ENCODE measurements at places on chromosomes 4 and X.

GRCh38 chr4:79241846-79242245 is 84.0 kb downstream of the NAA11 start:
- DNase-seq: peak; percentile 61

GRCh38 chr4:83259586-83259985 is 25.0 kb downstream of the COQ2 start:
- DNase-seq: no peak

DNA sequence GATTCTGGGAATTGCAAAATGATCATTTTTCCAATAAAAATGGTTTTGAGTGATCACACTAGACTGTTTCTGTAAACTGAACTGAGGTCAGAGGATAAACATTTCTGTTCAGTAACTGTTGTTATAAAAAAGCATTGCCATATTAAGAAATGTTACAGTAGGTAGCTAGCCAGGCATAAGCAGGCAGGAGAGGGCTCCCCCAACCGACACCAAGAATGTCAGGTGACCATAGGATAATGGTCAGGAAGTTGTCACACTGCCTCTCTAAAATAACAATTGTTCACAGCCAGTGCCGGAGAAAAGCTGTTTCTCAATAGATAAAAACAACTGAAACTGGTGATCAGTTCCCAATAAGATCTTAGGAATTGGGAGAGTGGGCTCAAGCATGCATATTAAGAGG is 306.2 kb upstream of the SLIT2 start:
- DNase-seq: no peak

- DNase-seq: peak; percentile 50
Observed at GRCh38 chrX:30530606-30531005, 47.0 kb downstream of the TASL start.

DNA sequence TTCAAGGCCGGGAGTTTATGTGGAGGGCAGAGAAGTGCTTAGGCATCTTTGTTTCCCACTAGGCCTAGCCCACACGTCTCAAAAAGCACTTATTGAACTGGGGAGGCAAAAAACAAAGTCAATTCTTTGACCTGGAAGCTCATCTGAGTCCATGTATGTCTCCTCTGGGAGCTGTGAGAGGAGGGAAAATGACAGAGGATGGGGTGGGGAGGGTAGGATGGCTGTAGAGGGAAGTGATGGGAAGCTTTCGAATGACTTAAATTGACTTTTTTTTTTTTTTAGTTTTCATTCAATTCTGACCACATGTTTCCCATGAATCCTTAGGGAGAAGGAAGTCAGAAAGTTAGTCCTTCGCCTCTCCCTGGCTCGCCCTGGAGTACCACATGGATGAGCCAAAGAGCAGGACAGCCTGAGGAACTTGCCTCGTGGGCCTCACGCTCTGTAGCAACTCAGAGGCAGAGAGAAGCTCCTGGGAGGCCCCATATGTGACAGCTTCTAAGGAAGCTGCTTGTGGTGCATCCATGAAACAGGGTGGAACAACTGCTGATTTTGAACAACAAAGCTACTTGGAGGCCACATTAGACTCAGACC is 45.0 kb downstream of the NHSL2 start:
- DNase-seq: no peak

- no peak for DNase-seq
Observed at GRCh38 chr4:111501946-111502345, 643.3 kb upstream of the FAM241A start.

DNA sequence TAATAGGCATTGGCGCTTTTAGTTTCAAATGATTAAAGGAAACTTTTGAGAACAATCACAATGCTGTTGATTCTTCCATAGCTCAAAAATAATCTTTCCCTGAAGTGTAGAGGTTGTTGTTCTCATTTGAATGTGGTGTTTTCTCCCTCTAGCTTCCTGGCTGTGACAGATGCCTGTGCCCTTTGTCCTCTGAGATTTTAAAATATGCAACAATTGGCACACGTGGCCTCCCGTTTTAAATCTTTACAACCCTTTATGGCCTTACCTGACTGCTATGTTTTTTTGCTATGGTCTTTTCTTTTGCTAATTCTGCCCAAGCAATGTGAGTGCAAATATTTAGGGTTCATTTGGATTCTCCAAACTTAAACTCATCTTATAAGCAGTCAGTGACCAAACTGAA is 22.9 kb upstream of the CASK start:
- DNase-seq: no peak

GRCh38 chr4:92497141-92497540 is 193.4 kb downstream of the GRID2 start:
- DNase-seq: no peak

GRCh38 chr4:140753329-140753728 is 2.9 kb downstream of the TBC1D9 start:
- DNase-seq: no peak

DNA sequence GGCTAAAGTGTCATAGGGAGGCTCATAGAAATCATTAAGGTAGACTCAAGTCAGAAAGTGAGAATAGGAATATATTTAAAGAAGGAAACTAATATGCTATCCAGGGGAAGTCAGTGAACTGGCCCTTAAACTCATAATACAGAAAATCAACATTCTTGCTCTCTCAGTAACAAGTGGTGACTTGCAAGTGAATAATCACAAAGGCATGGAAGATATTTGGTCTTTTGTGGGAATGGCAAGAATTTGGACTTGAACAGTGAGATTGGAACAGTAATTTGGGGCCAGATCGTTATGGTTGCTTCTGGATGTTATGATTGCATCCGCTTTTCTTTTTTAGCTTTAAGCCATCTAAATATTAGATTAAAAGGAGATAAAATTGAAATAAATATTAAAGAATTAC is 103.8 kb downstream of the TBC1D19 start:
- DNase-seq: peak; percentile 52

- DNase-seq: no peak
Observed at GRCh38 chr4:186485561-186486062, 69.8 kb downstream of the MTNR1A start.
